ENCODE measurements at places on chromosomes 4 and X. TPM values are rescaled to one million over a fixed set of nuclear protein-coding genes. Genes with fewer than 3 reads are reported as not detected.
A peak's percentile ranks its signal among the peaks of the same experiment; 100 is the strongest.

DNA sequence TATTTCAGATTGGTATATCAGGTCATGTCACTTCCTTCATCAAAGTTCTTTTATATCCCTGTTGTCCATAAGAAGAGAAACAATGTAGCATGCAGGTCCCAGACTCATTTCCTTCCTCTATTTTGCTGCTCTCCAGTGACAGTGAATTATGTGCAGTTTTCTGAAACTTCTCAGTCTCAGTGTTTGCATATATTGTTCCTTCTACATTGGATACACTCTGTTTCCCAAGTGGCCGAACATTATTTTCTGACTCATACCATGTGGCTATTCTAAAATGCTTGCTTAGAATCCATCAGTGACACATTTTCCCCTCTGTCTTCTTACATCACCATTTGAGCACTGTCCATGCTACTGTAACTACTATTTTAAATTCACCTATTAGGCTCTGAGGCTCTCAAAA, 305.7 kb downstream of the PDHA2 start:
- H3K4me3 ChIP-seq = no peak overlapping the region
- no peak overlapping the region for H3K27ac ChIP-seq
- no peak for DNase-seq
- H3K4me1 ChIP-seq = no peaks in the 10 kb centered on the region
- H3K36me3 ChIP-seq = no peaks in the 10 kb centered on the region

DNA sequence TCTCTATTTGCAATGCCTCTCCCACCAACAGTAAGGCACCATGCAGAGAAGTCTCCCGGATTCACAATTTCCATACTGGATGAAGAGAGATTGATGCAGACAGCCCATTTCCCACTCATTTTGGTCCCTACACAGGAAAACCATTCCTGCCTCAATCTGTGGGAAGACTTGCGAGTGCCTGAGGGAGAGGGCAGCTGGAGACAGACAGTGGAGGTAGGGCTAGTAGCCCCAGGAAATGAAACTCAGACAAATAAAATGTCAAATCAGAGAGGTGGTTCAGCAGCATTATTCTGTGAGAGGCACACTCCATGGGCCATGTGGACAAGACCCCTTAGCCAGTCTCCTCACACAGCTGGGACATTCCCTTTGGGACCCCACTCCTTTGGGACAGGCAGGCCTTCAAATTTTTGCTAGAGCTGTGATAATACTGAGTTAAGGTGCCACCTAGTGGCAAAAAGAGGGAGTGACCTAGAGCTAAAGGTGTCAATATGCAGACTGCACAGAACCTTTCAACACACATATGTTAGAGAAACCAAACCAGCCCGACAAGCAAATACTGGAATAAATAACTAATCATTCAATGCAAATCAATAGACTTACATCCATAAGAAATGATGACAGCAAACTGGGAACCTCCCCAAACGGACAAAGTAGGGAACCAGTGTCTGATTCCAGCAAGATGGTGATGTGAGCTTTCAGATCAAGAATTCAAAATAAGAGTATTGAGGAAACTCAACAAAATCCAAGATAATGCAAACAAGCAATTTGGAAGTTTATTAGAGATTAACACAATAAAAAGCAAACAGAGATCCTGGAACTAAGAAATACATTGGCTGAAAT, 1865.3 kb upstream of the AGA start:
- no peaks in the 10 kb centered on the region for H3K4me1 ChIP-seq
- H3K36me3 ChIP-seq = no peaks in the 10 kb centered on the region
- H3K4me3 ChIP-seq = no peak overlapping the region
- H3K27ac ChIP-seq = no peak overlapping the region
- no peak for DNase-seq

DNA sequence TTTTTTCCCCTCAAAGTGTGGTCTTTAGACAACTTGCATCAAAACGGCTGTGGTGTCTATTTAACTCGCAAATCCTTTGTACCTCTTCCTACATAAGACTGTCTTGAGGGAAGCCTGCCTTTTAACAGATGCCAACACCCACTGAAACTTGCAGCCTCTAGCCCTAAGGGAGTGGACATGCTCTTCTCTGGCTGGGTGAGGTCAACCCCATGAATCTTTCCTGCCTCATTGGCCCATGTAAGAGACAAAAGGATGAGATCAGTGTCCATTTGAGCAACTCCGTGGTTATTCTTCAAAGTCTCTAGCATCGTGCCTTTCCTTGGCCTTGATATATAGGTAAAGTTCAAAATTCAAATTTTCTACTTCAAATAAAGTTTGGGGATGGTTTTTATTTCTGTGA, 134.7 kb downstream of the SHROOM3 start:
- no peak overlapping the region for H3K4me3 ChIP-seq
- no peak for DNase-seq
- no peaks in the 10 kb centered on the region for H3K4me1 ChIP-seq
- H3K27me3 ChIP-seq = peaks cover 3% of the 10 kb centered on the region
- H3K27ac ChIP-seq = no peak overlapping the region

DNA sequence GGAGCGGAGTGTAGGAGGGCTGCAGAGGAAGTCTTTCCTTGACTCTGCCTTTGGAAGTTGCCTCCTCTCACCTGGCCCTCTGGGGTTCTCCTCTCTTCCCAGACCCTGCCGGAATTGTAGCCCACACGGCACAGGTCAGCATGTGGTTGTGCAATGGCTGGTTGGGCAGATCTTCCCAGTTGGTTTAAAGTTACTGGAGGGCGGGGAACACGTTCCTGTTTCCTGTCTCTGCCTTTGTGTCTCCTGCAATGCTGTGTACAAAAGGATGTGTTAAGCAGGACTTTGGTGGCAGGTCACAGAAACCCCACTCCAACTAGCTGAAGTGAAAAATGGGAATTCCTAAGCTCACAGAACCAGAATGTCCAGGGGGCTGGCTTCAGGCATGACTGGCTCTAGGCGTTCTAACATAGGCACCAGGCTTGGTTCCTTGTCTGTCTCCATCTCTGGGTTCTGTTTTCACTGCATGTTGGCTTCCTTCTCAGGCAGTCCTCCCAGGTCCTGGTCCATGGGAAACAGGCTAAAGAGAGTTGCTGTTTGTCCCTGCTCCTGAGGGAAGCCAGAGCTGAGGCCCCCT, 19.9 kb downstream of the SORCS2 start:
- H3K4me1 ChIP-seq = no peaks in the 10 kb centered on the region
- H3K27me3 ChIP-seq = peaks cover 2% of the 10 kb centered on the region
- no peaks in the 10 kb centered on the region for H3K36me3 ChIP-seq
- no peak overlapping the region for H3K27ac ChIP-seq

DNA sequence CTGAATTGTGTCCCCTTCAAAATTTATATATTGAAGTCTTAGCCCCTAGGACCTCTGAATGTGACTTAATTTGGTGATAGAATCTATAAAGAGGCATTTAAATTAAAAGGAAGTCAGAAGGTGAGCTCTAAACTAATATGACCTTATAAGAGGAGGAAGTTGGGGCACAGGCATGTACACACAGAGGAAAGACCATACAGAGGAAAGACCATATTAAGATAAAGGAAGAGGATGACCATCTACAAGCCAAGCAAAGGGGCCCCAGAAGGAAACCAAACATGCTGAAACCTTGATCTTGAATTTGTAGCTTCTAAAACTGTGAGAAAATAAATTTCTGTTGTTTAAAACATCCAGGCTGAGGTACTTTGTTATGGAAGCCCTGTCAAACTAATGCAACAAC, 26.9 kb upstream of the CYBB start:
- peaks cover 39% of the 10 kb centered on the region for H3K4me1 ChIP-seq
- H3K27ac ChIP-seq = no peak overlapping the region
- no peak overlapping the region for H3K4me3 ChIP-seq
- no peaks in the 10 kb centered on the region for H3K36me3 ChIP-seq
- no peaks in the 10 kb centered on the region for H3K27me3 ChIP-seq

DNA sequence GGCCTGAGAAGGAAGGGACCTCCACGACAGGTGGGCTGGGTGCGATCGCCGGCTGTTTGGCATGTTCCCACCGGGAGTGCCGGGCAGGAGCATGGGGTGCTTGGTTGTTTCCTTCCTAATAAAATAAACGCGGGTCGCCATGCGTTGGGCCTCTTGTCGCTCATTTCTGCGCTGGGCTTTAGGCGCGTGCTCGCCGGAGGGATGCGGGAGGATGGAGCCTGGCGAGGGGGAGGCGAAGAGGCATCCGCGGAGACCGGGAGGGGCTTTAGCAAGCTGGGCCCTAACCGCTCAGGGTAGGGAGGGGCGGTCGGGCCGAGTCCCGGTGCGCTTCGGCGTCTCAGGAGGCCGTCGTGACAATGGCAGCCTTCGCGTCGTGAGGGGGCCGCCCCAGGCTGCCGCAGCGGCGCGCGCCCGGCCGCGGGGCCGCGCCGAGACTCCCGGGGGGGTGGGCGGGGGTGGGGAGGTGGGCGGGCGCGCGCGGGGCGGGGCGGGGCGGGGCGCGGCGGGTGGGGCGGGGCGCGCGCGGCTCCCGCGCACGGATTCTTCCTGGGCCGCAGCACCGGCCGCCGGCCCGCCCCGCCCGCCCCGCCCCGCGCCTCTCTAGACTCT, 476 bp upstream of the GDI1 start:
- peaks cover 43% of the 10 kb centered on the region for H3K36me3 ChIP-seq
- peak; percentile 52 for DNase-seq
- H3K4me1 ChIP-seq = peaks cover 39% of the 10 kb centered on the region
- peak overlapping the region; percentile 53 for H3K4me3 ChIP-seq
- H3K27me3 ChIP-seq = no peaks in the 10 kb centered on the region

Gene KCTD8
- not detected for total RNA-seq

DNA sequence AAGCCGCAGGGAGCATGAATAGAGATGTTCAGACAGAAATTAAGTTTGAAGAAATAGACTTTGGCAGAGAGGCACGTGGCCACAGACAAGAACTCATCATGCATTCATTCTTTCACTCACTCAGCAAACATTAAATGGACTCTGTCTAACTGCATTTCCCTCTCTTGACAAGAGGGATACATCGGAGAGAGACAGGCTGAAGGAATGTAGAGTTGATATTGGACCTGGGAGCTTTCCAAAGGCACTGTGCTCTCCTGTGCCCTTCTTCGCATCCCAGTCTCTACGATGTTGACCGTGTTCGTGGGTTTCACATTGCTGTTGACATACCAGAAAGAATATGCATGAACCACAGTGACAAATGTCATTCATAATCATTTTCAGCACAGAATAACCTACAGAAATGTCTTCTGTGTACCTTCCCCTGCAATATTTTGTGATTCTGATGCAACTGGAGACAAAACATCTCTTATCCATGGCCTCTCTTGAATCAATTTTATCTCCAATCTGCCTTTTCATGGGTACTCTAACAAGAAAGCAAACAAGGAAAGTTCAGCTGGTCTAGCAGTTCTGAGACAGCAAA, 34.7 kb upstream of the CD99 start:
- H3K27ac ChIP-seq = no peak overlapping the region
- H3K27me3 ChIP-seq = no peaks in the 10 kb centered on the region
- H3K4me1 ChIP-seq = no peaks in the 10 kb centered on the region

- H3K36me3 ChIP-seq = no peaks in the 10 kb centered on the region
- DNase-seq = no peak
- no peaks in the 10 kb centered on the region for H3K4me1 ChIP-seq
- no peak overlapping the region for H3K4me3 ChIP-seq
- peaks cover 6% of the 10 kb centered on the region for H3K27me3 ChIP-seq
- H3K27ac ChIP-seq = no peak overlapping the region
These were observed 11.1 kb upstream of the LNX1 start for GRCh38 chr4:53602390-53602789.

GRCh38 chrX:114964374-114964773, 53.0 kb downstream of the IL13RA2 start:
- H3K27me3 ChIP-seq = no peaks in the 10 kb centered on the region
- H3K4me1 ChIP-seq = no peaks in the 10 kb centered on the region
- H3K4me3 ChIP-seq = no peak overlapping the region
- H3K36me3 ChIP-seq = no peaks in the 10 kb centered on the region
- H3K27ac ChIP-seq = no peak overlapping the region
- no peak for DNase-seq

DNA sequence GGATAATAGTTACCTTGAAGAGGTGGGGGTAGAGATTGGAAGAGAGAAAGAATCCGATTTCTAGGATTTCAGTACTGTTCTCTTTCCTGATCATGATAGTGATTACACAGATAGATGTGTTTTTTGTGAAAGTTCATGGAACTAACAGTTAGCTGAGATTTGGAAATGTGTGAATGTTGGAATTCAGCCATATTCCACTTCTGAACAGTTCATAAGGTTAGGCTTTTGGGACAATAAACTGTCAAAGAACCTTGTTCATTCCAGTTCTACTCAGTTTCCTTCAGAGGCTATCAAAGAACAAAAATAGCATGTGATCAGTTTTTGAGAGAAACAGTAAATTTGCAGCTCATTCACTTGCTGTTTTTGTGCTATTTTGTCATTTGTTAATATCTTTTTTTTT, 43.6 kb downstream of the RUFY3 start:
- no peak overlapping the region for H3K27ac ChIP-seq
- H3K4me1 ChIP-seq = no peaks in the 10 kb centered on the region
- H3K4me3 ChIP-seq = no peak overlapping the region

- H3K4me1 ChIP-seq = no peaks in the 10 kb centered on the region
- H3K4me3 ChIP-seq = no peak overlapping the region
- H3K27ac ChIP-seq = no peak overlapping the region
- H3K27me3 ChIP-seq = no peaks in the 10 kb centered on the region
- no peak for DNase-seq
These were observed 173.9 kb downstream of the PDGFRA start for GRCh38 chr4:54402880-54403480.

Gene PHKA1
- 0.39 TPM for total RNA-seq

- no peak for DNase-seq
- no peak overlapping the region for H3K27ac ChIP-seq
- no peaks in the 10 kb centered on the region for H3K27me3 ChIP-seq
- H3K36me3 ChIP-seq = no peaks in the 10 kb centered on the region
These were observed 285.0 kb upstream of the AADAT start for GRCh38 chr4:170374770-170375169.

DNA sequence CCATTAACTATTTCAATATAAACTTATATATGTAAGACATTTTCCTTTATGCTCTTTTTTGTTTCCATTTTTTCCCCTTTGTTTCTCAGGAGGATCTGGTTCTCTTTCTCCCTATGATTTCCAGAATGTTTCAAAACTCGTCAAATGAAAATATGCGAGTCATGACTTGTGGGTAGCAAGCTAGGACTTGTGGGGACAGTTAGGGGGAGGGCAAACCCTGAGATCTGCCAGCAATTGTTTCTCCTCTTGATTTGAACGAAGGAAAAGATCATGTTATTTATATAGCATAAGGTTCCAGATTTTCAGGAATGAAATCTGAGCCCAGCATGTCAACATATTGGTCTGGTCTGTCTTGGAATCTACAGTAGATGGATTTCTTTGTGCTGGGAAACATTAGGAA, 28.9 kb upstream of the GPC4 start:
- no peak overlapping the region for H3K27ac ChIP-seq
- no peaks in the 10 kb centered on the region for H3K36me3 ChIP-seq
- no peak overlapping the region for H3K4me3 ChIP-seq
- H3K27me3 ChIP-seq = no peaks in the 10 kb centered on the region
- DNase-seq = no peak
- H3K4me1 ChIP-seq = no peaks in the 10 kb centered on the region

GRCh38 chr4:37601531-37601930, 84.6 kb downstream of the RELL1 start:
- H3K4me3 ChIP-seq = no peak overlapping the region
- H3K27ac ChIP-seq = no peak overlapping the region
- H3K27me3 ChIP-seq = no peaks in the 10 kb centered on the region
- no peaks in the 10 kb centered on the region for H3K36me3 ChIP-seq

Gene IQSEC2
- 2.2 TPM for total RNA-seq

Gene TBC1D14
- 31.2 TPM for total RNA-seq

Gene WNK3
- total RNA-seq = 0.16 TPM

Gene RNF175
- 1.8 TPM for total RNA-seq

Gene MAGEA12
- not detected for total RNA-seq
